ENCODE measurements at places on chromosomes 7 and 10. TPM values are rescaled to one million over a fixed set of nuclear protein-coding genes. Genes with fewer than 3 reads are reported as not detected.

PRKAG2 gene
- 27.7 TPM for total RNA-seq

HOGA1 gene
- 0.86 TPM for total RNA-seq

EMX2 gene
- total RNA-seq, result 4.5 TPM

ZNF117 gene
- total RNA-seq, result 5.2 TPM

GFRA1 gene
- total RNA-seq, result 9.3 TPM

TWNK gene
- 3.9 TPM for total RNA-seq

MACROH2A2 gene
- total RNA-seq, result 3.9 TPM

- no peak for DNase-seq
These were observed 28.9 kb downstream of the ADD3 start for GRCh38 chr10:110036640-110037039.

DNA sequence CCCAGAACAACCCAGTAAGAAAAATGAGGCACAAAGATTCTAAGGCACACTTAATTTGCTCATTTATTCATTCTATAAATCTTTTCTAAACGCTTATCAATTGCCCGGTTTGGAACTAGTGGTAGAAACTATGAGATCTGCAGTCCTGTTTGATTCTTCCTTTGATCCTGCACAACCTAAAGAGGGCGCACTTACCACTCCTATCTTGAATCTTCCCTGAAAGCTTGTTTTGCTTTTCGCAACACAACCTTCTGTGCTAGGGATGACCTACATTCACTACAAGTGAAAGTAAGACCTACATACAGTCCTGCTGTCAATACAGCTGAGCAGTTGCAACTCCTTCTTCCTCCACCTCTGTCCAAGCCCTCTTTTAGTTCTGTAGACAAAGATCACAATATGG, 12.6 kb upstream of the ARL4A start:
- DNase-seq, result peak; percentile 85

- no peak for DNase-seq
These were observed 95.0 kb downstream of the DYNC1I1 start for GRCh38 chr7:95867309-95867708.

DNA sequence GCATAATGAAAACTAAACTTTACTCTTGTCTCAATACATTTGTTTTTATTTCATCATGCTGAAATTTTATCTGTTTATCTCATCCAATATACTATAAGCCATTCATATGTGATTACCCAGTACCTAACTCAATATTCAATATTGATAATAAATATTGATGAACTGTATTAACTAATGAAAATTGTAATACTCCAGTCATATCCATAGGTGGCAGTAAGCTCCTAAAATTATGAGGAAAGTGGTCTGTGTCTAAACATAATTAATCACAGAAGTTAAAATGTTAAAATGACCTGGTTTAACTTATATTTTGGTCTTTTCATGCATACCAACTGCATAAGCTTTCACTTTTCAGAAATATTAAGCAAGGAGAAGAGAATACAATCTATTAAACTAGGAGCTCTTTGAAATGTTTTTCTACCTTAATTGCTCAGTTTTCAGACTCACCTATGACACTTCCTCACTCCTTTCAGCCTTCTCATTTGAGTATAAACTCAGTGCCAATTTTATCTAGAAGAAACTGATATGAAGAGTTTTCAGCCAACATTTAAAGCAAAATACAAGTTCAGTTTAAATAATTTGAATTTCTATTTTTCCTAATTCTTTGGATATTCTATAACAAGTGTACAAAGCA, 30.5 kb upstream of the VWDE start:
- no peak for DNase-seq

- no peak for DNase-seq
These were observed 27.7 kb downstream of the RAMP3 start for GRCh38 chr7:45185028-45185863.

DNA sequence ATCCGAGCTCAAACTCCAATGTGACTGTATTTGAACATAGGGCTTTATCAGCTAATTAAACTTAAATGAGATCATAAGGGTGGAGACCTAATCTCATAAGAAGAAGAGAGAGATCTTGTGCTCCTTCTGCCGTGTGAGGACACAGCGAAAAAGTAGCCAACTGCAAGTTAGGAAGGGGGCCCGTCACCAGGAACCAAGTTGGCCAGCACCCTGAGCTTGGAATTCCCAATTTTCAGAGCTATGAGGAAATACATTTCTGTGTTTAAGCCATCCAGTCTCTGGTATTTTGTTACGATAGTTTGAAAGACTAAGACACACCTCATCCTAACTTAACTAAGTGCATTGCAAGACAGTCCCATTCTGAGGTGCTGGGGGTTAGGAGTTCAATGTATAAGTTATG, 14.1 kb upstream of the WDR86 start:
- DNase-seq, result no peak

DNA sequence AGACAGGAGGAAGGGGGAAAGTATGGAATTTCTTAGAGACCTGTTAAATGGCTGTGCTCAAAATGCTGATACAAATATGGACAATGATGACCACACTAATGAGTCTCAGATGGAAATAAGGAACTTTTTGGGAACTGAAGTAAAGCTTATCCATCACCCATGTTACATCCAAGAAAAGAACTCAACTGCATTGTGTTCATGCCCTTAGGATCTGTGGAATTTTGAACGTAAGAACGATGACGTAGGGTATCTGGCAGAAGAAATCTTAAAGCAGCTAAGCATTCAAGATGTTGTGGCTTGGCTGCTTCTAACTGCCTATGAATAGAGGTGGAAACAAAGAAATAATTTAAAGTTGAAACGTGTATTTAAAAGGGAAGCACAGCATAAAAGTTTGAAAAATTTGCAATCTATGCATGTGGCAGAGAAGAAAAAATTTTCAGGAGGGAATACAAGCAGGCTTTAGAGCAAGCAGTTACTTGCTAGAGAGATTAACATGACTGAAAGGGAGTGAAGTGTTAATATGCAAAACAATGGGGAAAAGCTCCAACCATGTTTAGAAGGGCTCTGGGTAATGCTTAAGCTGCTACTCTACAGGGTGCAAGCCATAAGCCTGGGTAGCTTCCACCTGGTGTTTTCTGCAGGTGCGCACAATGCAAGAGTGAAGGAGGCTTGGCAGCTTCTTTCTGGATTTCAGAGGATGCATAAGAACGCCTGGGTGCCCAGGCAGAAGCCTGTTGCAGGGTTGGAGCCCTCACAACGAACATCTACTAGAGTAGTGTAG, 499.7 kb upstream of the SEMA3D start:
- no peak for DNase-seq

- DNase-seq, result no peak
These were observed 14.4 kb downstream of the PKD2L1 start for GRCh38 chr10:100315615-100316014.
